Stimulated activated CD4-positive, alpha-beta T cell treated with anti-CD3 and anti-CD28 coated beads, Interleukin-4, amount 100 ng/mL, for 48 hours (primary cell): ENCODE measurements at places on chromosomes 2 and 18.

DNA sequence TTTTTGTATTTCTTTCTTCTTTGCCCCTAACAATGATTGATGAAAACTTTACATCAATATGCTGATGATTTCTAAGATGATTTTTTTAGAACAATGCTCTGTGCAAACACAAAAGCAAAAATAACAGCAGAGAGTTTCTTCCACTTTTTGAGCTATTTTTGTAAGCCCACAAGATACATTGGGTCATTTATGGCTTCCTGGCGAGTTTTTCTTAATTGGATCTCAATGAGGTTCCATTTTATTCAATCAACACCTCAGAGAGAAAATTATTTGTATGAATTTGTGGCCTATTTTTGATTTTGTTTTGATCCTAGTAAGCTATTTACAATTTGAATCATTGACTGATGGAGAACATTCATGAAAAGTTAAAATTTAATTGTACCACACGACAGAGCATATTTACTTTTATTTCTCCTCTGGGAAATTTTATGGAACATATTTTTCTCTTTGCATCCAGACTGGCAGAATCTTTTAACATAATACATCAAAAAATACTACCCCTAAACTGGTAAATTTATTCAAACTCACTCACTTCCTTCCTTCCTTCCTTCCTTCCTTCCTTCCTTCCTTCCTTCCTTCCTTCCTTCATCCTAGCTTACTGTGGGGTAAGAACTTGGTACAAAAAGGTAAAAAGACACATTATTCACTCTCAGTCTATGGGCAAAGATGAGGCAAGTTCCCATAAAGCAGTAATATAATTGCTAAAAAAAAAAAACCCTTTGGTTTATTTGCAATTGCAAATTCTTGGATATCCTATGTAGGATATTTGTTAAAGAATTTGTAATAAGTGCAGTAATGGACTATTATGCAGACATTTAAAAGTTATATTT, 710.4 kb downstream of the SLC4A3 start:
- no peak for DNase-seq

GRCh38 chr18:38981389-38981788, 1415.8 kb upstream of the CELF4 start:
- no peak for DNase-seq

- no peak for DNase-seq
Observed at GRCh38 chr2:97788986-97789644, 75.7 kb downstream of the ZAP70 start.

DNA sequence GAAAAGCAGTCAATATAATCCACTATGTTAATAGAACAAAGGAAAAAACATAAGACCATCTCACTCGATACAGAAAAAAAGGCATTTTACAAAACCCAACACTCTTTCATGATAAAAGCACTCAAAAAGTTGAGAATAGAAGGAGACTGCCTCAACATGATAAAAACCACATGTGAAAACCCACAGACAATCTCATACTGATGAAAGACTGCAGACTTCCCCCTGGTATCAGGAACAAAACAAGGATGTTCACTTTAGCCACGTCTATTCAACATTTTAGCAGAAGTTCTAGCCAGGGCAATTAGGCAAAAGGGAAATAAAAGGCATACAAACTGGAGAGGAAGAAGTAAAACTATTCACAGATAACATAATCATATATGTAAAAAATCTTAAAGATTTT, 285.9 kb downstream of the EIPR1 start:
- DNase-seq, result no peak

GRCh38 chr2:172208791-172209325, 106.2 kb upstream of the DLX2 start:
- no peak for DNase-seq

DNA sequence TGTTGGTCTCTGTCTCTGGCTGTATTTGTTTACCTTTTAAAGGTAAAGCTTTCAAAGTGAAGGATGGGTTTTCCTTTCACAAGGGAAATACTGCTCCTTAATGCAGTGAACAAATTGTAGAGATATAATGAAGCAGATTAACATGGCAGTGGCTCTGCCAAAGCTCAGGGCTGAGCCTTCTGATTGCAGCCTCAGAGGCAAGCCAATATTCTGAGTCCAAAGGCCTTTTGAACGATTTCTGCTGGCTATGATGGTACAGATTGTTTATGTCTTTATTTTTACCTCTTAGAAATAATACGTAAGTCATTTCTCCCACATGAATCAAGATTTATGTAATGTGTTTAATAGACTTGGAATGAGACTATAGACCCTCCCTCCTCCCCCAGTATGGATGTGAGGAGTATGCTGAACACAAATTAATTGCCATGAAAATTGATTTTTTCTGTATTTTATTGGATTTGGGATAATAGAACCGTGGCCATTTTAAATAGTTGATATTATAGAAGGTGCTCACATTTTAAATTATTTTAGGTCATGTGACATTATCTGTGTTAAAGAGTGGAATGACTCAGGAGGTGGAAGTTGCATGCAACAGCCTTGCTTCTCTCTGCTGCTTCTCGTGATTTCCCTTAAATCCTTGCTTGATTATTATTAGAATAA, 772 bp downstream of the SCN2A start:
- DNase-seq, result no peak

- no peak for DNase-seq
Observed at GRCh38 chr18:23737578-23737977, 48.3 kb downstream of the LAMA3 start.

GRCh38 chr2:151165105-151165684, 96.5 kb downstream of the RBM43 start:
- no peak for DNase-seq

- DNase-seq, result no peak
Observed at GRCh38 chr2:70344195-70344594, 42.3 kb upstream of the FAM136A start.

GRCh38 chr18:54790109-54790508, 38.2 kb upstream of the RAB27B start:
- DNase-seq, result no peak

- DNase-seq, result no peak
Observed at GRCh38 chr2:214193943-214194342, 216.9 kb upstream of the VWC2L start.
